ENCODE measurements at places on chromosomes 2 and 18. TPM values are rescaled to one million over a fixed set of nuclear protein-coding genes. Genes with fewer than 3 reads are reported as not detected.

- DNase-seq = no peak
These were observed 146.6 kb downstream of the ZNF516 start for GRCh38 chr18:76348267-76349066.

- no peak for DNase-seq
These were observed 31.6 kb downstream of the LIMS1 start for GRCh38 chr2:108565778-108566375.

GRCh38 chr18:9876867-9877654 is 8.7 kb upstream of the TXNDC2 start:
- no peak for DNase-seq

- no peak for DNase-seq
These were observed 31.9 kb upstream of the BMPR2 start for GRCh38 chr2:202344178-202344577.

- DNase-seq = no peak
These were observed 23.6 kb upstream of the ID2 start for GRCh38 chr2:8658064-8658862.

DNA sequence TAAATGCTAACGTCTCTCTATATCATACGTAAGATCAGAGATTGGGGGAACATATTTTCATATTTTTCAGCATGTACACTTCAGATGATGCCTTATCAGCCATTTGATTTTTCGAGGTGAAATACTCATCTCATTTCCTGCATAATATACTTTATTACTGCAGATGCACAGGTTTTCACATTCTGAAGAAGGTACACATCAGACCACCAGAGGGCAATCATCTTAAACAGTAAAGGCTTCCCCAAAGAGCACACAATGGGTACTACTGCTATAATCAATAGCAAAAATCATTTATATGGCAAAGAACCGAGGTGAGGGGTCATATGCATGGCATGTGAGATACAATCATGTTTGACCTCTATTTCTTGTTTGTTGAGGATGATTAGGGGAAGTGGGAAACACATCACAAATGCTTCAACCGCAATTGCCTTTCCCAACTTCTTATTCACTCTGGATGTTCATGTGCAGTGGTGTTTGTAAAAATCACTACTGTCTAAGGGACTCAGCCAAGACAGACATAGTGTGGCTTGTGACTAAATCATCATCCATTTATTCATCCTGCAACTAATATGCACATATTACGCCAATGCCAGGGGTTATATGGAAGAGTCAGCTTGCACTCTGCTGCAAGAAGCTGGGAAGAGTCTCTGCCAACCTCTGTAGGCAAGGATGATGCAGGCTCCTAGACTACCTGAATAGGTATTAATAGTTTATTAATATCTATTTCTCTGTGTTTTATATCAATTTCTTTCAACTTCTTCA is 118.7 kb downstream of the EPB41L3 start:
- DNase-seq = no peak

- DNase-seq = no peak
These were observed 50.9 kb upstream of the BIN1 start for GRCh38 chr2:127157651-127158485.

DNA sequence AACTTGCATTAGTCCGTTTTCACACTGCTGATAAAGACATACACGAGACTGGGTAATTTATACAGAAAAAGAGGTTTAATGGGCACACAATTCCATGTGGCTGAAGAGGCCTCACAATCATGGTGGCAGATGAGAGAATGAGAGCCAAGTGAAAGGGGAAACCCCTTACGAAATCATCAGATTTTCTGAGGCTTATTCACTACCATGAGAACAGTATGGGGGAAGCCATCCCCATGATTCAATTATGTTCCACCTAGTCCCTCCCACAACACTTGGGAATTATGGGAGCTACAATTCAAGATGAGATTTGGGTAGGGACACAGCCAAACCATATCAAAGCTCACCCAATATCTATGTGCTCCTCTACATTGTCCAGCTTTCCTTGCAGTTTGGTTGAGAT is 16.0 kb upstream of the SERPINE2 start:
- no peak for DNase-seq

- no peak for DNase-seq
These were observed 65.6 kb downstream of the ZFP36L2 start for GRCh38 chr2:43160778-43161177.

DNA sequence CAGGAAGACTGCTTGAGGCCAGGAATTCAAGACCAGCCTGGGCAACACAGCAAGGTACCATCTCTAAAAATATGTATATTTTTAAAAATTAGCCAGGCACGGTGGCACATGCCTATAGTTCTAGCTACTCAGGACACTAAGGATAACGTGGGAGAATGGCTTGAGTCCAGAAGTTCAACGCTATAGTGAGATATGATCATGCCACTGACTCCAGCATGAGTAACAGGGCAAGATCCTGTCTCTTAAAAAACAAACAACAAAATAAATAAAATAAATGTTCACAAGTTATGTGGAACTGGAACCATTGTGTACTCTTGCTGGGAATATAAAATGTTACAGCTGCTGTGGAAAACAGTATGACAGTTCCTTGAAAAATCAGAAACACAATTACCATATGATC is 47.2 kb downstream of the USP34 start:
- no peak for DNase-seq

The ABCB11 gene
- 0.24 TPM for total RNA-seq

The BUB1 gene
- total RNA-seq = 0.25 TPM

The CBLN2 gene
- total RNA-seq = 3.0 TPM
